ENCODE measurements at places on chromosomes 4 and X.

- peak; percentile 97 for DNase-seq
Measured at GRCh38 chrX:73851014-73852009, 288.3 kb downstream of the CHIC1 start.

- DNase-seq, result no peak
Measured at GRCh38 chrX:17719711-17720110, 17.6 kb upstream of the SCML1 start.

DNA sequence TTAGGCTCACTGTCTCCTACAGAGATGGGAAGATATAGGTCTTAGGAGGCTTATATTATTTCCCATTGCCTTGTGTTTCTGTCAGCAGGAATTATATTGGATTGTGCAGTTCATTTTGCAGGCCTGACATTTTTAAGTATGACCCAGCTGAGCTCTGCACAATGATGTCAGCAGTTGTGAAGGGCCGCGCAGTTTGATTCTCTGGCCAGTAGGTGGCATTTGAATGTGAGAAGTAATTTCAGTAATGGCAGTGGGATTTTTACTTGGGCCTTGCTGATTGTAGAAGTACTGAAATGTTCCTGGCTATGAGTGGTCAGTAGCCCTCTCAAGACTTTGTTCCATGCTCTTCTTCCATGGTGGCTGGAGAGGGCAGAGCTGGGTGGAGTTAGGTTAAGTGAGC is 247.2 kb upstream of the MTMR8 start:
- DNase-seq, result no peak

- no peak for DNase-seq
Measured at GRCh38 chr4:83152746-83153145, 38.2 kb upstream of the PLAC8 start.

DNA sequence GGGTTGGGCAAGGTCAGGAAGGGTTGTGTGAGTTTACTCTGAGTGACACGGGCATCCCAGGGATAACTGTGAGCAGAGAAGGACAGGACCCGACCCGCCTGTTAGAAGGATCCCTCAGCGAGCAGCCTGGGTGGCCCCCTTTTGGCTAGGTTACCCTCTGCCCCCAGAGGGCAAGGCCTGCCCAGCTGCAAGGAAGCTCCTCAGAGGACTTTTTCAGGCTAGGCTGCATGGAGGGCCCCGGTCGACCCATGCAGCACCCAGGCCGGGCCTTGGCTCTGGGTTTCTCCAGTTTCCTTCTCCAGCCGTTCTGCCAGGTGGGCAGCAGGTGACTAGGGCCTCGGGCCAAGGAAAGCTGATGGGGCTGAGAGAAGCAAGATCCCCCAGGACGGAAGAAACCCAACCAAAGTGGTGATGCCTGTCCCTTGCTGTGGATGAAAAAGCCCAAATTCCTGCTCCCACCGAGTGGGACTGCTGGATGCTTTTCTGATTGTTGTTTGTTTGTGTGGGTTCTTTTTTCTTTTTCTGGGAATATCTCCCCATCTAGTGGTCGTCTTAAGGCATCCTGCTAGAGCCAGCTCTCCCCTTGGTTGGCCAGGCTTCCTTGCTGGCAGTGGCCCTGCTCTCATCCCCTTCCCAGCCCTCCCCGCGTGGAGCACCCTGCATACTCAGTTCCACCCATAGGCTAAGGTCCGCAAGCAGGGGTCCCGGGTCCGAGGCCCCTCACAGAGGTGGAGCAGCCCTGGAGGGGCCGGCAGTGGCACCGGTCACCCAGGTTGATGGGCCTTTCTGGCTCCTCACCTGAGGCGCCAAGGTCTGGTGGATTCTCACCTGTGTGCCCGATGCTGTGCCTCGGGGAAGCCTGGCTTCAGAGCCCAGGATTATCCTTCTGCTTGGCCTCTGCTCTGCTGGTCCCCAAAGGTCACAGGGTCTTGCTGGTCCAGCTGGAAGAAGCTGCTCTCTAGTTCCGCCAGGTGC is 1.8 kb downstream of the ZFP92 start:
- no peak for DNase-seq

DNA sequence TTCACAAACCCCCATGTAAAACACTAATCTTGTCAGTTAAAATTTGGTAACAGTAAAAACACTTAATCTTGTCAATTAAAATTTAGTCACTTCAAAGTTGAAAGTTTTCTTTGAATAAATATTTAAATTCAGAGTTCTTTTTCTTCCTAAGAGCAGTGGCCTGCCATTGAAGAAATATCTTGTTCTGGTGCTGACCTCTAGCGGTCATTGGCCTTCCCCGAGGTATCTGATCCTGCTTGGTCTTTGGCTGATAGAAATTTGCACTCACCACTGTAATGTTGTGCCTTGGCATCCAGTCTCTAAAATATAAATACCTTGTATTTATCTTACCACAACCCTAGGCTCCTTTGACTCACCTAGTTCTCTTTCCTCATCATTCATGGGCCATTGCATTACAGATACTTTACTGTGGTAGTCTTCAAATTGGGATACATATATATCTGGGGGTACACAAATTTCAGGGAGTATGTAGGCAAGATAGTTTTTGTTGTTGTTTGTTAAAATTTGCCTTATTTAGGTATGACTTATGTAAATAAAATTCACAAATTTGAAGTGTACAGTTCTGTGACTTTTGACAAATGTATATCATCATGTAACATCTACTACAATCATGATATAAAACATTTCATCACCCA is 6.7 kb upstream of the ART3 start:
- peak; percentile 62 for DNase-seq

DNA sequence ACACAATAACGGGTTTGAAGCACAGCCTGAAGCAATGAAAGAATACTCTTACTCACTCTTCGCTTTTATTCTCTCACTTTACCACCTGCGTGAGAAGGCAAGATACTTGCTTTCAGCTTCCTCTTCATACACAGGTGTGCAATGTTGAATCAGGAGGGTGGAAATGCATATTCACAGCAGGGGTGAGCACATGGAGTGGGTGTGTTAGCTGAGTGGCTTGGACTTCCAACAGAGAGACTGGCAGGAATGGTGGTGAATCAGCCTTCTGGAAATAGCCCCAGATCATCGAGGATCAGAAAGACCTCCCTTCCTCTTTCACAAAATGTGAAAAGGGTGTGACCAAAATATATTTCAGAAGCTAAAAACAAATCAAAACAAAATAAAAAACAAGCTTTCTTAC is 521.2 kb downstream of the STIM2 start:
- DNase-seq, result no peak

DNA sequence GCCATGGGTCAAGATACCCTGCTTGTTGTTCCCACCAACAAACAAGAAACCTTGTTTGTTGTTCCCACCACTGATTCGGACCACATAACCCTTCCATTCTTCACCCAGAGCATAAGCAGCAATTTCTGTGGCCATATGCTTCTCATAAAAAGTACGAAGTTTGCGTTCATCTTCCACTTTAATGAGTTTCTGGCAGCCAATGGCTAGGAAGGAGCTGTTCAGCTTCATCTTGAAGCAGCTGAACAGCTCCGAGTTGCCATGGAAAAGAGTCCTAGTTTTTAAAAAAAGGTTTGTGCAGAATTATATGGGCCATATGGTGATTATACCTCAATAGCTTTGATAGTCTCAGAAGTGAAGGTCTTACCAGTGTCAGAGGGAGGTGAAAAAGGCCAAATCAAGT is 65.3 kb downstream of the ENOPH1 start:
- DNase-seq, result no peak

GRCh38 chrX:109839694-109840567 is 106.9 kb upstream of the ACSL4 start:
- DNase-seq, result no peak

- no peak for DNase-seq
Measured at GRCh38 chr4:37389366-37389765, 144.8 kb downstream of the NWD2 start.

DNA sequence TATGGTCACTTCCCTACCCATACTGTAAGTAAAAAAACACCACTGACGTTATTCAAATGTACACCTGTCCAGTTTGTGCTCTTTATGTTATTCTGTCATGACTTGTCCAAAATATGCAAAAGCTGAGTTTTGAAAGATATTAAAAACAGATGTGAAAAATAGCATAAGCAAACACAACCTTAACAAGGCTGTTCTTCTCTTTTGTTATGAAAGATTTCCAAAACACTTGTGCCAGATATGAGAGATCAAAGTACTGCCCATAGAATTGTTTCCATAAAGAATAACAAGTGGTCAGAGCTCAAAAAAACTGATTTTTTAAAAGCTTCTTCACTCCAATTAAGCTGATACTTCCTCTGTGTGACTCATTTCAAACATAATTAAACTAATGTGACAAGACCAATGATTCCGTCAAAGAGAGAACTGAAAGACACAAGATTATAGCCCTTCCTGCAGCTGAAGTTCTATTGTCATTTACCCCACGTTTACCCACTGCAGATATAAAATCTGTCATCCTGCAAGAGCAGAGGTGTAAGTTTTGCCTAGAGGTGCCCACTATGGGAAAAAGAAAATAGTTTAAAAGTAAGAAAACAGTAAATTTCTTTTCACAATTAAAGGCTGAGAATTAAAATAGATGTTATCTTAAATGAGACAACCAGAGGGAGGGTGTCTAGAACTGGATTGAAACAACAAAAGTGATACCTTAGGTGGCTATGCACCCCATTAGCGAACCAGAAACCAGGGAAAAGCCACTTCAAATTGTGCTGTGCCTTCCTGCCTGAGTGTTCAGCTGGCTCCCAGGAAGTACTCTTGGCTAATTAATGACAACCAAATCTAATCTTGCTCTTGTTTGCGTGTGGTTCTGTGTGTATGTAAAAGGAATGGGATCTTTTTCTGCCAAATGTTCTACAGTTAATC is 30.1 kb downstream of the RASSF6 start:
- no peak for DNase-seq

- DNase-seq, result no peak
Measured at GRCh38 chrX:17984415-17984814, 123.3 kb upstream of the RAI2 start.

GRCh38 chr4:87911252-87911774 is 64.2 kb upstream of the SPP1 start:
- no peak for DNase-seq

- DNase-seq, result no peak
Measured at GRCh38 chr4:172546782-172547181, 621.8 kb upstream of the GALNT7 start.

- no peak for DNase-seq
Measured at GRCh38 chr4:169337510-169337909, 66.8 kb upstream of the SH3RF1 start.

- DNase-seq, result no peak
Measured at GRCh38 chr4:36333303-36333877, 52.0 kb downstream of the DTHD1 start.

- no peak for DNase-seq
Measured at GRCh38 chr4:126223784-126224407, 909.1 kb downstream of the FAT4 start.

DNA sequence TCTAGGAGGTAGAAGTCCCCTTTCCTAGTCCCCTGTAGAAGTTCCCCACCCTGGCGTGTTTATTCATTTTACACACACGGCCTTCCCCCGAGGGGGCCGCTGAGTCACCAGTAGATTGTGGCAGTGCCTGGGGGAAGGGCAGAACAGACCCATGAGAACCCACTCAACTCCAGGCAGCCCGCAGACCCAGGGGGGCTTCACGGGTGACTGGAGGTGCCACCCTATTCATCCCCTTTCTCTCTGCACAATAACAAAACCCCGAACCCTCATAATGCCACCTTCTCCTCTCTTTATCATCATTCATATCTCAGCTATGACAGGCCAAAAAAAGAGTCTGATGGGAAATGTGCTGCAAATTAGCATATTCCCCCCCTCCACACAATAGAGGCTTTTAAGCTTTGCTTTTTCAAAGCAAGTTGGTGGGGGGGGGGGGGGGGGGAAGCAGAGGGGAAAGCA is 20.4 kb upstream of the GPM6B start:
- no peak for DNase-seq

DNA sequence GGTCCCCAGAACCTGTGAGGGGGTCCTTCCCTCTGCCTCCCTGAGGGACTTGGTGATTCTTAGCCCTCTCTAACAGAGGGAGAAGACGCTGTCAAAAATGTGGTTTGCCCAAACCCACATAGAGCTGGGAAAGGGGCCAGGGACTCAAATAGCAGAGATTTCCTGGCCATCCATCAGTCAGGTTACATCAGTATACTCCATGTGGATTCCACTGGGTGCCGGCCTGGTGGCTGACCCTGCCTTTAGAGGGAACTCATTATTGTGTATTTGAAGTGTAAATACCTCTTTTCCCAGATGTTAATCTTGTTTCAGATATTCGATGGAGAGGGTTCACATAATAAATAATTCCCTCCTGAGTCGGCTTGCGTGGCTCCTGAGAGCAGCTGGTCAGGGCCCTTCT is 130.3 kb downstream of the TBL1X start:
- DNase-seq, result peak; percentile 21

DNA sequence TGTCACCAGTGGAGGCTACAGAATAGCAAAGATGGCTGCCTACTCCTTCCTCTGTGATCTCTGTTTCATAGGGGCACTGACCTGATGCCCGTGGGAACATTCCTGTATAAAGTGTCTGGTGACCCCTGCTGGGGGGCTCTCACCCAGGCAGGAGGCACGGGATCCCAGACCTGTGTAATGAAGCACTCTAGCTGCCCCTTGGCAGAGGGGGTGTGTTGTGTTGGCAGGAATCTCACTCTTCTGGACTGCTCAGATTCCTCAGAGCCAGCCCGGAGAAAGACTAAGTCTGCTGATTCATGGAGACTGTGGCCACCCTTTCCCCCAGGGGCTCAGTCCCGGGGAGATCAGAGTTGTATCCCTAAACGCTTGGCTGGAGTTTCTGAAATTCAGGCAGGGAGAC is 648.3 kb downstream of the SPRY1 start:
- DNase-seq, result no peak

- DNase-seq, result no peak
Measured at GRCh38 chr4:182853731-182854330, 63.4 kb downstream of the DCTD start.

- DNase-seq, result no peak
Measured at GRCh38 chr4:182904211-182904761, 12.9 kb downstream of the DCTD start.

- DNase-seq, result no peak
Measured at GRCh38 chr4:10606483-10607155, 77.9 kb downstream of the CLNK start.
